ENCODE measurements at places on chromosomes 7 and 10. TPM values are rescaled to one million over a fixed set of nuclear protein-coding genes. Genes with fewer than 3 reads are reported as not detected.
A peak's percentile ranks its signal among the peaks of the same experiment; 100 is the strongest.

Gene SYT15B
- total RNA-seq = 0.30 TPM

Gene JAKMIP3
- total RNA-seq = 0.32 TPM

Gene GLI3
- total RNA-seq = not detected

Gene HHEX
- total RNA-seq = 2.0 TPM

Gene MSS51
- 4.7 TPM for total RNA-seq

- DNase-seq = no peak
Measured at GRCh38 chr7:27917774-27918314, 177.9 kb downstream of the TAX1BP1 start.

DNA sequence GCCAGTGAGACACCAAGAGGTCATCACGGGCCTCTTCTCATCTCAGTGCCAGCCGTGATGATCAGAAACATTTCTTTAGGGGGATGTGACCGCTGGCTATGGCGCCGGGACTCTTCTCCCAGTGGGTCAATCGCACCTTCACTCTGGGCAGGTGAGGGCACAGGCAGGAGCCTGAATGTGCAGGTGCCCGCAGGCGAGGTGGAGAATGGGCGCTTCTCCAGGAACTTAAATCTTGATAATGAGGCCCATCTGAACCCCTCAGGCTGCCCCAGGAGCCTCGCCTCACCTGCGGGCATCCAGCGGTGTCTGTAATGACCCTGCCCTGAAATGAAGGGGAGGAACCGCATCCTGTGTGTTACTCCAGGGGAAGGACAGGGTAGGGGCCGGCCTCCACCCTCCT, 204.7 kb downstream of the ADARB2 start:
- DNase-seq = no peak

DNA sequence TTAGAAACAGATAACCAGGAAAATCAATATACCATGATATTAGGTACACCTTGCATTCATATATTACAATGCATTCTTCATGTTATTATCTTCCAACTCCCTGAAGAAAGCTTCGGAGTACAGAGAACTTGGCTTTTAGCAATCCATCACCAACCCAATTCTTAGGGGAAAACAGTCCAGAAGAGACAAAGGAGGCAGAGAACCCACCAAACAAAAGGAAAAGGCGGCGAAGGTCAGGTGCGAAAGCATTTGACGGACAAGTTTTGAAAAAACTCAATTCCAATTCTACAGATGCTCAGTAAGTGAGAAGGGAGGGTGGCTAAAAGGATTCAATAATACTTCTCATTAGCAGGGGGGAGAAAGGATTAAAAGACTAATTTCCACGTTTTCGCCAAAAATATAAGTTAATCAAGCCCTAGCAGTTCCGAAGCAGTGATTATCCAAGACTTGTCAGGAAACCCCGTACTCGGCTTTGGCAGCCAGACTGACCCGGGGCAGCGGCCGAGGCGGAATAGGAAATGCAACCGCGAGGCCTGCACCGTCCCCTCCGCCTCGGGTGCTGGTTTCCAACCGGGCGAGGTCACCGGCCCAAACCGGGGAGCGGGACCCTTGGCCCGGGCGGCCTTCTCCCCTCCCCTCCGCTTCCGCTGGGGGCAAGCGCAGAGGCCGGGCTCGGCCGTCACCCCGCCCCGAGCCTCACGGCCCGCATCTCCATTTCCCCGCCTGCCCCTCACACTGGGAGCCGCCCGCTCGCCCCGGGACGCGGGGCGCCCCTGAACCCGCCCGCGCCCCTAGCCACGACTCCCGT, 747 bp downstream of the GDI2 start:
- DNase-seq = peak; percentile 19

GRCh38 chr7:21184942-21185652, 242.8 kb upstream of the SP4 start:
- no peak for DNase-seq

DNA sequence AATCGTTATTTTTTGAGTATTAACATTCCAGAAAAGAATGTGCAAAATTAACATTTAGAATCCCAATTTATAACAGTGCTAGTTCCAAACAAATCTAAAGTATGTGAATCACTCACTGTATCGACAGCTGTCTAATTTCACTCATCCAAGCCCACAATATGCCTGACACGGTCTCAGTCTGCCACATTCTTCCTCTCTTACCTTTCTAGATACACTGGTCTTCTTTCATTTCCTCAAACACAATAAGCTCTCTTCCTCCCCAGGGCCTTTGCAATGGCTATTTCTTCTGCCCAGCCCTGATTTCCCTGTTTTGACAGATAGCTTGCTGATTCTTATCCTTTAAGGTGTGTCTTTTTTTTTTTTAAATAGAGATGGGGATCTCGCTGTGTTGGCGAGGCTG, 48.8 kb downstream of the UBE2H start:
- no peak for DNase-seq

GRCh38 chr10:93703066-93703465, 674 bp upstream of the FRA10AC1 start:
- peak; percentile 2 for DNase-seq

- no peak for DNase-seq
Measured at GRCh38 chr10:130362308-130362761, 226.1 kb downstream of the GLRX3 start.

GRCh38 chr10:100506596-100507356, 12.9 kb downstream of the SEC31B start:
- no peak for DNase-seq

DNA sequence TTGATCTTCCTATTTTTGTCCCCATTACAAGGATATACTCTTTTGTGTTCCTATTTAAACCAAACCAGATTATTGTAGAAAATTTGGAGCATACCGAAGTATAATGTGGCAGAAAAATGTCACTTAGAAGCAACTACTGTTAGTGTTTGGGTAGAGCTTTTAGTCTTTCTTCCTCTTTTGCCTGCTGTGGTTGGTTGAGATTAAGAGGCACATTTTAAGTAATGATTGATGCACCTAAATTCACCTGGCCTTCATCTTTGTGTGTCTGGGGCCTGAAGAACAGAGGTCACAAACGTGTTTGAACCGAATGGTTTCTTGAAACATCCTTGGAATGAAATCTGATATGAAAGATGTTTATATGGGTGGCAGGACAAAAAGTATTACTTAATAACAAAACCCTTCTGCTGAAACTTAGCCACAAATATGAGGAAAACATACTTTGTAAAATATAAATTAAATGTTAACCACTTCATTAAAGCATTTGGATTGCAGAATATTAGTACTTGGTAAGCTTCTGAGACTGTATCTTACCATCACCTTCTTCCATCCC, 2.6 kb downstream of the BPGM start:
- DNase-seq = no peak
